Sigmoid colon (tissue), 7 donors: ENCODE measurements at places on chromosomes 11 and 22. TPM values are rescaled to one million over a fixed set of nuclear protein-coding genes. Genes with fewer than 3 reads are reported as not detected.

The OR2AT4 gene
- not detected for total RNA-seq

The GAL3ST1 gene
- 0.82 TPM for total RNA-seq

The PLAAT2 gene
- total RNA-seq = 0.71 TPM

The ASCC2 gene
- 23.0 TPM for total RNA-seq

The XKR3 gene
- total RNA-seq = not detected

DNA sequence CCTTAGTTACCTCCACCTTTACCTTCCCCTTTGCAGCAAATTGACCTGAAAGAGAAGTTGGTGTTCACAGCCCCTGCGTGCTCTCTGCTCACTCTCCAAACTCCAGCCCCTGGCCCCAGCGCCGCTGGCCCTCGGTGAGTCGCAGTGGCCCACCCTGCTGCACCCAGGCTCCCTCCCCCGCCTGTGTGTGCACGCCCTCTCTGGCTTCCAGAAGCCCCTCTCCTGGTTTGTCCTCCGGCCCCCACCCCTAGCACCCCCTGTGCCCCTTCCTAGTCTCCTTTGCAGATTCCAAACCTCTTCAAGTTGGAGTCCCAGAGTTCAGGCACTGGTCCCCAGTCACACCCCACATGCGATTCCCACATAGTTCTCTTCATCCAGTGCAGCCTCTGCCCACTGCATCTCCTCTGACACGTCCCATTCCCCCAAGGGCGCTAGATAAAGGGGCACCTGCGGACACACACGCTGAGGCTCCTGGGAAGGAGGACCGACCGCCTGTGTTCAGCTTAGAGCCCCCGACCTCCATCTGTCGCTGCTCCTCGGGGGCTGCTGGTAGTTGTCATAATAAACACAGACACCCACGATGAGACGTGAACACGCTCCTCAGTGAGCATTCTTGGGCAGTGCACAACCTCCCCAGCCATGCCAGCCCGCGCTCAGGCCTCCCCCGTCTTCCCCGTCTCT is 1.5 kb upstream of the PHRF1 start:
- H3K4me1 ChIP-seq = peaks cover 43% of the 10 kb centered on the region
- H3K36me3 ChIP-seq = no peaks in the 10 kb centered on the region
- no peak for DNase-seq
- peak overlapping the region; percentile 76 for H3K4me3 ChIP-seq
- peaks cover 12% of the 10 kb centered on the region for H3K27me3 ChIP-seq

DNA sequence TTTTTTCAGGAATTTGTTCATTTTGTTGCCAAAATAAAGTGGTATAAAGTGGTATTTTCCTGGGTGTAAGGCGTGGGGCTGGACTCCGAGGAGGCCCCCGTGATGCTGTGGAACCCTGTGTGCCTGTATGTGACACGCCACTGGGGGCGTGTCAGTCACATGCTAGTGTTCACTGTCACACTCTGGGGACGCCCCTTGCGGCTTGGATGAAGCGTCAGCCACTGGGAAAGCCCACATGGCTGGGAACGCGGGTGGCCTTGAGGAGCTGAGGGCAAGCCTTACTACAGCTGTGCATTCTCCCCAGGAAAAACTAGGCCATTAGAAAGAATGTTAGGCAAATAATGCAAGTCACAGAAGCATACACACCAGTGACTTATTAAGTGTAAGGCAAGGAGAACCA is 77.0 kb upstream of the SLC25A18 start:
- no peaks in the 10 kb centered on the region for H3K27me3 ChIP-seq
- H3K4me3 ChIP-seq = no peak overlapping the region
- no peaks in the 10 kb centered on the region for H3K4me1 ChIP-seq
- no peak for DNase-seq
